Activated CD8-positive, alpha-beta memory T cell treated with anti-CD3 and anti-CD28 coated beads for 1 hour (primary cell): ENCODE measurements at places on chromosomes 5 and 9.

GRCh38 chr5:33281431-33281843, 159.3 kb upstream of the TARS1 start:
- DNase-seq = no peak

GRCh38 chr5:154384480-154385235, 61.1 kb upstream of the SAP30L start:
- no peak for DNase-seq

- DNase-seq = no peak
These were observed 86.0 kb upstream of the PLPP1 start for GRCh38 chr5:55620766-55621160.

DNA sequence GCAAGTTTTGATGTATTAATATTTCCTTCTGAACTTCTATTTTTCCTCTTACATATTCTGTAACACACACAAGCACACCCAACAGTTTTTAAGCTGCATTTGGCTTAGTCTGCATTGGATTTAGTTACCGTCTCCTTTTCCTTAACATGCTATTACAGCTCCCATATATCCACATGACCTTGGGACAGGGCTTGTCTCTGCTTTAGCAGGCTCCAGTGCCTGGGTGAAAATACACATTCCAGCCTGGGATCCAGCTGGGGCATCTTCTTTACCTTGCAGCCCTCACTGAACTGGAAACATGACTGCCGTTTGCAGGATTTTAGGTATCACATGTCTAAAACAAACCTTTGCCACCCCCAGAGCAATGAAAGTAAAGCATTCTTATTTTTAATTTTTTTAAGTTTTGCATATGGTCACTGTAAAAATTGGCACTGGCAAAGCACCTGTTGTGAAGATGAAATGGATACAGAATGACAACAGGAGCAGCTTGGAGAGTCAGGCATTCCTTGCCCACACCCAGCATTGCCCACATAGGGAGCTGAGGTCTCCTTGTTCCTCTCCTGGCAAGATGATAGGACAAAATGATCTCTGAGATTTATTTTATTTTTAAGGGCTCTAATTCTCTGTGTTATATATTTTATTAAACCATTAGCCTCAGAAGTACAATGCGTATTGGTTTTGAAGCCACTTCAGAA, 4.0 kb downstream of the GADD45G start:
- no peak for DNase-seq

DNA sequence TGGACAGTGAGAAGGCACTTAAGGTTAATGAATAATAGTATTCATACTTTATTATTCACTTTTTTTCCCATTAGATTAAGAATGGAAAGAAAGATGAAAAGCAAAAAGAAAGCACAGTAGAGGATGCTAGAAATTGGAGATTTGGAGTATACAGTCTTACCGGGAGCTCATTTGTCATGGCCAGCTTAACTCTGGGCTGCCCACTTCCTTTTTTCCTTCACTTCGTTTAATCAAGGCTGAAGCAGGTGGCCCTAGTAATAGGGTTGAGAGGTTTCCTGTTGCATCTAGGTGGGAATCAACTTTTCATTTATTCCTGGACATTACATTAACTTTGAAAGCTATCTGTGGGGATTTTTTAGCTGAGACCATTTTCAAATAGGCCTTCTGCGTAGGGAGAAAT, 57.0 kb upstream of the MEGF10 start:
- no peak for DNase-seq

- no peak for DNase-seq
These were observed 6.5 kb upstream of the RICTOR start for GRCh38 chr5:39080597-39081204.

GRCh38 chr5:135822286-135822685, 12.2 kb upstream of the SLC25A48 start:
- DNase-seq = no peak

DNA sequence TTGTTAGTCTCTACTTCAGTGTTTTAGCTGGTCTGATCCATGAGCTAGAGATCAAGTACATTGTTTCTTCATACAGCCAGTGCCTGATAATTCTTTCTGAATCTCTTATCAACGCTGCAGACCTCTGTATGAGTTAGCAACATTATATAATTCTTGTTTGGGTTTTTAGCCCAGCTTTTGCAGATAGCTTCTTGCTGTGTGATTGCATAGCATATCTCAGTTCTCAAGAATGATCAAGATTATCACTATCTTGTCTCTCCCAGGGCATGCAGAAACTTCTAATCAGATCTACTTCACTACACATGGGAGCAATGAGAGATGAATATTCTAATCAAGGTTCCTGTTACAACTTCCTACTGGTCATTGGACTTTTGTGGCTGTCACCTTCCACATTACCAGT, 158.3 kb downstream of the FAM174A start:
- no peak for DNase-seq

DNA sequence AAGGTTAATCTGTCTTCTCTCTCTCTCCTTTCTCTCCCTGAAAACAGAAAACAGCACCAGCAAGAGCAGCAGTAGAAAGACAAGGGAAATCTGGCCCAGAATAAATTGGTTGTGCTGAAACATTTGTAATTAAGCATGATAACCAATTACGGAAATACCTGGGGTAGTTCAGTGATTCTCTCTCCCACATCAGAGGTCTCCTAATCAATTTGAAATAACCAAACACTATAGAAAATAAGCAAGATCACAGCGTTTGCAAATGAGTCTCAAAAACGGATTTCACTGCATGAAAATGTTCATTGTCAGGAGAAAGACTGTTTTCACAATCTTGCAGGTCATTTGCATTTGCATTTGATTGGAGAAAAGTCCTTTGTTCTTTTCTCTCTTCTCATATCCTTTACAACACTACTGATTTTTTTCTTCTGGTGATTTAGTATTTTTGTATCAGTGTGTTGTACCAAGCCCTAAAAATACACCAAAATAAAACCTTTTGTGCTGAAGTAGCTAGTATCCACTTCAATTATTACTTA, 36.8 kb upstream of the CDH6 start:
- DNase-seq = no peak

DNA sequence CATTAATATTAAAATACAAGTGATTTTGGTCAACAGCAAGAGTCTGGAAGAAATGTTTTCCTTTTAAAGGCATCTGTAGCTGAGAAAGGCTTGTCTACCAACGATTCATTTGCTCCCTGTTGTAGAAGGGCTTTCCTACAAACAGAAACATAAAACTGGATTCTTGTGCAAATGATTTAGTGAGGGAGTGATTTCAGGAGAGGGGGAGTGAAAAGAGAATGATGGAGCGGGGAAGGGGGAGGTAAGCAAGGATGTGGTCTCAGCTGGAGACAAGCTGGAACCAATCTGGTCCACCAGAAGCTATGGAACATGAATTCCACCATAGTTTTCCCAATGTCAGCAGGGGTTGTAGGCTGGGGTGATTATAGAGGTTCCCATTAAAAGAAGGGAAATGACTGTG, 196.3 kb downstream of the FBXO4 start:
- DNase-seq = no peak

DNA sequence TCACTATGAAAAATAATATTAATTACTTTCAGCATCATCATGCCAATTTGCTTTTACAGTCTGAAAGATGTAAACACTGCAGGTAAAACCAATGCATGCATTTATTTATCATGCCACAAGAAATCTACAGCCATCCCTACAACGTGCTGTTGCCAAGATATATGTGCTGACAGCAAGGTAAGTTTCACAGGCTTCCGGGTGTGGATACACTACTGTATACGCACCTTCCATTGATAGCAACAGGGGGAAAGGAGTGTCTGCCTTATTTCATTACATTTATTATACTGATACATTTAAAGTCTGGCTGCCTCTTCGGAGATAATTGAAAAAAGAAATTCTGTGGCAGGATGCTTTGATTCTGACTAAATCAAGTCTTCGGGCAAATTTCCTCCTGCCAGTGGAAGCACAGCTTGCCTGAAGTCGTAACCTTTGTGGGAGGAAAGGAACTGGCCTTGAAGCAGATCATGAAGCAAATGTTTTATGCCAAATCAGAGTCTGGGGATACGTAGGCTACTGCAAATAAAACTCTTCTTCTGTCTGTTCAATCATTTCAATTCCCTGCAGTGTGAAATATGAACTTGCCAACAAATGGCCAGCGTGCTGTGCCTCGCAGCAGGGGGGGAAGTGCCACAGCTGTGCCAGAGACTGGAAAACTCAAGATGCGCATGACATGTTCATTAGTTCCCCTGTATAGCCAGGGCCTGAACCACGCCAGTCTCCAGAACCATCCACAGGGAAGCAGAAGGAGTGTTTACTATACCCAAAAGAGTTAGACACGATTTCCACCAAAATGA, 268.1 kb downstream of the EFNA5 start:
- no peak for DNase-seq
